ENCODE measurements at places on chromosomes 3 and 15.

DNA sequence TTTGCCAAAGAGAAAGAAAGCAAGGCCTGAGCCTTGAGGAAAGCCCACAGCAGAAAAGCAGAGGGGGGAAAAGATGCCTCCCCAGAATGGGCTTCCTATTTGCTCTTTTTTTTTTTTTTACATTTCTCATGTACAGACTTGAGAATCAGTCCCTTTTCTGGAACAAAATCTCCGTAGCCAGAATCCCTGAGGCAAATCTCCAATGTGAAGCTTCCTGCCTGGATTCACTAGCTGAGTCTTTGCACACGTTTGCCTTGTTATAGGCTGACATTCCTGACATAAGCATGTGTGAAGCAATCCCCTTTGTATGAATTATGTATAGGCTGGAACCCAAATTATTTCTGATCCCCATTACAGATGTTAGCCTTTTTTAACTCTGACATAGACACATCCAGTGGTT is 52.2 kb upstream of the ACTL6A start:
- DNase-seq, result no peak

- no peak for DNase-seq
These were observed 32.1 kb upstream of the PCSK6 start for GRCh38 chr15:101521591-101521990.

DNA sequence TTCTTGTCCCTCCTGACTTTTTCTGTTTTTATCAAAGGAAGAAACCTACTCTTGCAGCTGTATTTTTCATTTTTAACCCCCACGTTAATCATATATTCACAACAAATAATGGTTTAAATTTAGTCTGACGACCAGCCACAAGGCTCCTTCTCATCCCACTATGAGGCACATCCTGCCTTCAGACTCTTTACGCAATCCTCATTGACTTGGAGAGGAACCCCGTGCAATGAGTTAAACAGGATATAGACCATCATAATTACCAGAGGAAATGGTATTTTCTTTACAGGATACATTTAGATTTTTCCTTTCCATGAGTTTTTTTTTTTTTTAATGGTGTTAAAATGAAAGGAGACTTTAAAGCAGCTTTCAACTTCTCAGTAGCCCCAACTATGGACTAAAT is 68.5 kb downstream of the WWTR1 start:
- DNase-seq, result no peak

DNA sequence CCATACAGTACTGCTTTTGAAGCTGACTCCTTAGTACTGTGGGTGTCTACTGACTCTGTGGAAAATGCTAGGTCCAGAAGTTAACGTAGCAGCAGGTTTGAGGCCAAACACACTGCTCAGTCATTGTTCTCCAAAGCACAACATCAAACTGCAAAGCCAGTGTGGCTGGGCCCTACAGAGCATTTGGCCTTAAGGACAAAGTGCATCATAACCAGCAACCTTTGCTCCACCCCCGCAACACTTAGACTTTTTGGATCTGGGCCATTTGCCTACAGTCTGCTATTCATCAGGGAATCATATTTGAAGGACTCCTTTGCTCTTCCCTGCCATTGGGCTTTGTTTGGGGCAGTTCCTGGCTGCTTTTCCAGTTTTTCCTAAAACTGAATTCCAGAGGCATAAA is 43.1 kb upstream of the ARL6 start:
- no peak for DNase-seq

DNA sequence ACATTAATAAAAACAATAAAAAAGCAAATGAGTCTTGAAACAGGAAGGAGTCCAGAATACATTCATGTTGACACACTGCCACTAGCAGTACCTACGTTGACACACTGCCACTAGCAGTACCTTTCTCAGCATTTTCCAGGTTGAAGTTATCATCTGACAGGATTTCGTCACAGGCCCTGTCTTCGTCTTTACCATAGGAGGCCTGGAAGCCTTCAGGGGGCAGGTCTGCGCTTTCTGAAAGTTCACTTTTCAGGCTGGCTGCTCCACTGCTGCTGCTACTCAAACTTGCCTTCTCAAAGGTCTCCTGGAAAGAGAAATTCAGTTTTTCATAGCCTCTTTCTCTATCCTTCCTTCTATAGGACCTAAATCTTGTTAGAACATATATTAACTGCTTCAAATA is 194.7 kb downstream of the NEK10 start:
- no peak for DNase-seq

- no peak for DNase-seq
These were observed 2.3 kb downstream of the PPP2R3A start for GRCh38 chr3:135967867-135968266.

DNA sequence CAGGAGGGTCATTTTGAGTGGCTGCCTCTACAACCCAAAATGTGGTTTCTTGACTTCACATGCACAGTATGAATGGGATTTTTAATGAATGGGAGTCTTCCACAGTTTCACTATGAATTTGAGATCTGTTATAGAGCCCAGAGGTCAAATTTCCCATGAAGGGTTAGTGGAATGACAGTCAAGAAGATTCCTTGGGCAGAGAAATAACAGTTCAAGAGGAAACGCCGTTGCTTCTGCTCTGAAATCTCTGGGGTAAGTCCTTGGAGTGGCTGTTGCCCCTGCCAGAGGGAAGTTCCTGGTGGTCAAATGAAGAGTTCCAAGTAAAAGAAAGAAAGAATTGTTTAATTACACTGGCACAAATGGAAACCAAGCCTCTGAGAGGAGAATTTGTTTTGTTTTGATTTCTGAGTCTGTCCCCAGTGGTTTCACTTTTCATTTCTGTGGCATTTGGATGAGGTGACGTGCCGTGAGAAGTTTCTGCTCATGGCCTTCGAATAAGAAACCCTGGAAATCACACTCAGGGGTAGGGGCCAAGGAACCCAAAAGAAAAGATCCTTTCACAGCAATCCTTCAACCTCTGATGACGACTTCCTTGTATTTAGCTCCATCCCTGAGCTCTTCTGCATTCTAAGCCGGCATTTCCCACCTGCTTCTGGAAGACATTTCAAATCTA is 77.5 kb upstream of the IL12A start:
- DNase-seq, result no peak

- no peak for DNase-seq
These were observed 36.0 kb downstream of the USF3 start for GRCh38 chr3:113660458-113660857.

DNA sequence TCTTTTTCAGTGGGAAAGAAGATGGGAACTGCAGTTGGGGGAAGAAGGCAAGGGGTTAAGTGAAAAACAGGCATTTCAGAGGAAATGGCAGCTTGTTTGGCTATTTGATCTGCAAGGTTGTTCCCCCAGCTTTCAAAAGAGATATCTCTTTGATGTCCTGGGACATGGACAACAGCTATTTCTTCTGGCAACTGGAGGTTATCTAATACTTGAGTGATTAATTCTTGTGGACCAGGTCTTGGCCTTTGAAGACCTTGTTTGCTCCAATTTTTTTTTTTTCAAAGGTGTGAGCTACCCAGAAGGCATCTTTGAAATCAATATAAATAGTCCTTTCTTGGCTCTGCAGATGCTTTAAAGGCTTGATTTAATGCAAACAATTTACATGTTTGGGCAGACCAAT is 51.5 kb downstream of the KATNBL1 start:
- DNase-seq, result no peak

GRCh38 chr3:183481582-183481981 is 53.2 kb upstream of the MCF2L2 start:
- no peak for DNase-seq

DNA sequence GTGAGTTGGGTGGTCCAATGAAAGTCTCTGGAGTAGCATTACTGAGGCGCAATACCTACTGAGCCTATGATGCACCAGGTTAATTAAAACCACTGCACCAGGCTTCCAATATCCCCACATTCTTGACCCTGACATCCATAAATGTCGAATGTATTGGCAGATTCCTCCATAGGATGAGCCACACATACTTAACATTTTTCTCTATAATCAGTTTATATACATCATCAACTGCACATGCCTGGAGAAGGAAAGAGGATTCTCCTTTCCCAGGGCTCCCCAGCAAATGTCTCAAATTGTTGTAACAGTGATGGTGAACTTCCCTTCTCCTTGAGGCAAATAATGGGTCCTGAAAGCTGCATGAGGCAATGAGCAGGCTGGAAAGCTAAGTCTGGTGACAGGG is 82.3 kb upstream of the LPP start:
- no peak for DNase-seq

GRCh38 chr15:74316141-74316540 is 51.3 kb downstream of the CYP11A1 start:
- DNase-seq, result no peak

DNA sequence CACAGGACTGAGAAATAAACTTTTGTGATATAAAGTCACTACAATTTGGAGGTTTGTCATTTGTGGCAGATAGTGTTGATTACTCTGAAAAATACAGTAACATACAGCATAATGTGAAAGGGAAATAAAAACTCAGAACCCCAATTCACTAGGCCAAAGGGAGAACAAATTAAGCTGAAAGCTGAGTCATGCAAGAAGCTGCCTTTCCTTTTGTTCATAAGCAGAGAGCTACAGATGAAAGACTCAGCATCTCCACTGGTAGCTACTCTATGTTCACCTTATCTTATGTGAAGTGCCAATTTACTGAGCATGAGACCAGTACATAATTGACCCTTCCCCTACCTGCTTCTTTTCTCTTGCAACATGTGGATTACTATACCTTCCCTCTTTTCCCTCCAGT is 19.3 kb upstream of the SLTM start:
- DNase-seq, result no peak

DNA sequence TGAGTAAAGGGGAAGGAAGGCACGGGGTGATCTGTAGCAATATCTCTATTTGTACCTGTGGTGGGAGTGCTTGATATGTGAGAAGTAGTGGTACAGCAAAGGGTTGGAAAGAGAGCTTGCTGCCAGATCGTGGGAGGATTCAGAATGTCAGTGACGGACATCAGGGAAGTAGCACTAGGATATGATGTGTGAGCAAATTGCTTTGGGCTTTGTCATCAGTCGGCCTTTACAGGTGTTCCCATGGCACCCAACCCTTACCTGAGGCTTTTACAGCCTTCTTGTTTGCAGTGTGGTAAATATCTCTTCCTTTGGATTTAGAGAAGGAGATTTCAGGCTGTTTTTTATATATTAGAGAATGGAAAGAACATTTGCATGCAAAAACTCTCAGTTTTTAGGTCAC is 29.8 kb downstream of the IL1RAP start:
- DNase-seq, result no peak

- peak; percentile 18 for DNase-seq
These were observed 50.6 kb downstream of the SERP1 start for GRCh38 chr3:150495563-150496168.

DNA sequence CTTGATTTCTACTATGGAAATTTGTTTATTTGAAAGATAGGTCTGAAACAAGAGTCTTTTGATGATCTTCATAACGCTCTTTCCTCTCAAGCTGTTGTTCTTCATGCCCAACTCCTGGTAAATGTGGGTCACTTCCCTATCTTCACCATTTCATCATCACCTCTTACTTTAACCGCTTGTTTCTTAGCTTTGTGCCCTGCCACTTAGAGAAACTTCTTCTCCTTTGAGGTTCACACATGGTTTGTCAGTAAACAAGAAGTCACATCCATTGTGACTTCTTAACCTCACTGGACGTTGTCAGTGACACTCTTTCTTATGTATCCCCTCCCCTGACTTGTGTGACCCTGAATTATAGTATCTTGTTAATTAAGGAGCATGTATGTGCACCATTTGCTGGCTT is 16.9 kb upstream of the P2RY13 start:
- no peak for DNase-seq

GRCh38 chr3:81769299-81769698 is 7.9 kb upstream of the GBE1 start:
- DNase-seq, result no peak

GRCh38 chr3:126153695-126154360 is 26.6 kb downstream of the ALDH1L1 start:
- DNase-seq, result no peak

- DNase-seq, result peak; percentile 76
These were observed 191.6 kb downstream of the GAP43 start for GRCh38 chr3:115814778-115815380.

DNA sequence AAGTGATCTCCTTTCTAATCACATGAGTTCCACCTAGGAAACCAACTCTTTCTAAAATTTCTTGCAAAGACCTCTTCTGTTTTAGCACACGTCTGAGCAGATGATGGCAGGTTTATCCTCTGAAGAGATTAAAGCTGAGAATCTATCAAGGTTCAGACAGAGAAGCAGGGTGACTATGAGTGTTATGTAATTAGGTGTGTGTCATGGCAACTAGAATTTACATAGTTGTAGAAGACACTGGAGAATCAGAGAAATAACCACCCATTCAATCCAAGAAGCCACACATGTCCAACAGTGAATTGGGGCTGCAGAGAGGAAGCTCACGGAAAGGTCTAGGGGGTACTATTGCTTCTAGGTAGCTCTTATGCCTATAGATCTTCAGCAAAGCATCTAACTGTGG is 600.5 kb downstream of the PYDC2 start:
- DNase-seq, result no peak

DNA sequence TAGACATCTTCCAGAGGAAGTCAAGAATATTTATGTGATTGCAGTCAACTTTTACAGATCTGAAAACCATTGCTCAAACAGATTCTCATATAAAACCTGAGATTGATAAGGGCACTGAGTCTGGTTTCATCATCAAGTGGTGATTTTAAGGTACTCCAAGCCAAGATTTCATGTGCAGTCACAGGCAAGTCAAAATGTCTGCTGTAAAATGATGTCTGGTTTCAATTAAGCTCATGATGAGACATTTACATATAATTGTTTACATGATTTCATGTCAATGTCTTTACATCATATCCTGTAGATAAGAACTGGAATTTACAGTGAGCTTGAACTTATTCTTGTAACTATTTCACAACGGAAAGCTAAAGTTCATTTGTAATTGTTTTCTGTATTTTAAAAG is 1215.5 kb downstream of the ROBO2 start:
- no peak for DNase-seq

DNA sequence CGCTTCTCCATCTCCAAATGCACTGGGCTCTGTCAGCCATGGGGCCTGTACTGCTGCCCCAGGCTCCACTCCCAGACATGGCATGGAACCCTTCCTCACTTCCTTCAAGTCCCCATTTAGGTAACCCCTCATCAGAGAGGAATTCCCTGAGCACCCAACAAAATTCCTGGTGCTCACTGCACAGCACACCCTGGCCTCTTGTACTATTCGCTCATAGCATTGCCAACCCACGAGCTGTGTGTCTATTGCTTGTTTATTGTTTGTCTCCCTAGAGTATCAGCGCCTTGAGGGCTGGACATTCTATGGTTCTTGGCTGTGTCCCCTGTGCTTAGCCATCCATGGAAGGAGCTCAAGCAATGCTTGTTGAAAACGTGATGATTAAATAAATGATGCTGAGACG is 46.1 kb upstream of the SLCO2A1 start:
- no peak for DNase-seq

DNA sequence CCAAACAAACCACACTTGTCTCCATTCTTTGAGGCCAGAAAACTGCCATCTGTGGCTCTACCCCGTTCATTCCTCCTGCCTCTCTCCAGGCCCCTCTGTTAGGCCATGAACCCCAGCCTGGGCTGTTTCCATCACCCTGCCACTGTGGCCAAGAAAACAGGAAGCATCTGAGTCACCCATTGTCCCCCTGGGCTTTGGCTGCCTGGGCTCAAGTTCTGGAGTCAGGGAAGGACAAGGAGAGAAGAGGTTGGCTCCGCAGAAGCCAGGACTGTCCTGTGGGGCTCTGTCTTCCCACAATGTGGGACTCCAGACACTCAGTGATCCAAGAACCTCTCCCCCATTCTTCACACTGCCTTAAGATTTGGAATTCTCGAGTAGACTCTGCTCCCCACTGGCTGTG is 14.8 kb upstream of the LCTL start:
- DNase-seq, result no peak

GRCh38 chr3:78337801-78338211 is 1297.9 kb downstream of the ROBO2 start:
- no peak for DNase-seq

GRCh38 chr3:150636258-150636657 is 33.1 kb downstream of the SELENOT start:
- DNase-seq, result no peak

- DNase-seq, result no peak
These were observed 51.4 kb upstream of the CHMP2B start for GRCh38 chr3:87175732-87176131.
